AG09319 (cell line): ENCODE measurements at places on chromosomes 11 and 22.

DNA sequence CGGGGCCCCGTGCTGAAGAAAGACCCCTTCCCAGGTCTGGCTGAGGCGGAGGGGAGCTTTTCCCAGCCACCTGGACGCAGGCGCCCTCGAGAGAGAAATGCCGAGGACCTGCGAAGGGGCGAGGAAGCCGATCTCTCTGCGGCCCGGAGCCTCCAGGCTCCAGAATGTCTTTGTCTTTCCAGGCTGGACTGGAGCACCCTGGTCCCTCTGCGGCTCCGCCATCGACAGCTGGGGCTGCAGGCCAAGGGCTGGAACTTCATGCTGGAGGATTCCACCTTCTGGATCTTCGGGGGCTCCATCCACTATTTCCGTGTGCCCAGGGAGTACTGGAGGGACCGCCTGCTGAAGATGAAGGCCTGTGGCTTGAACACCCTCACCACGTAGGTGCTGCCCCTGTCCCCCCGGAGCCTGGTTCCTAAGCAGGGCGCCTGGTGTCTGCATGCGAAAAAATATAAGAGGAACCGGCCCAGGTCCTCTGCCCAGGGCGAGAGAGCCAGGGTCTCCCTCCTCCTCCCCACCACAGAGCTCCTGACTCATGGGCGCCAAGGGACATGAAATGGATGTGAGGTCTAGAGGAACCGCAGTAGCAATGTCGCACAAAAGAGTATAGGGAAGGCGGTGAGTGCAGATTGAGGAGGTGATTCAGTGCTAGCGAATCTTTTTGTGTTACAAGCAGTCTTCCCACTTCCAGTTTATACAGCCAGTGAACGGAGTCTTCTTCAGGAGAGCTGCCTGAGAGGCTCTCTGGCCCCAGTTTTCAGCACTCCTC is 11.0 kb downstream of the GLB1L2 start:
- no peak for DNase-seq

DNA sequence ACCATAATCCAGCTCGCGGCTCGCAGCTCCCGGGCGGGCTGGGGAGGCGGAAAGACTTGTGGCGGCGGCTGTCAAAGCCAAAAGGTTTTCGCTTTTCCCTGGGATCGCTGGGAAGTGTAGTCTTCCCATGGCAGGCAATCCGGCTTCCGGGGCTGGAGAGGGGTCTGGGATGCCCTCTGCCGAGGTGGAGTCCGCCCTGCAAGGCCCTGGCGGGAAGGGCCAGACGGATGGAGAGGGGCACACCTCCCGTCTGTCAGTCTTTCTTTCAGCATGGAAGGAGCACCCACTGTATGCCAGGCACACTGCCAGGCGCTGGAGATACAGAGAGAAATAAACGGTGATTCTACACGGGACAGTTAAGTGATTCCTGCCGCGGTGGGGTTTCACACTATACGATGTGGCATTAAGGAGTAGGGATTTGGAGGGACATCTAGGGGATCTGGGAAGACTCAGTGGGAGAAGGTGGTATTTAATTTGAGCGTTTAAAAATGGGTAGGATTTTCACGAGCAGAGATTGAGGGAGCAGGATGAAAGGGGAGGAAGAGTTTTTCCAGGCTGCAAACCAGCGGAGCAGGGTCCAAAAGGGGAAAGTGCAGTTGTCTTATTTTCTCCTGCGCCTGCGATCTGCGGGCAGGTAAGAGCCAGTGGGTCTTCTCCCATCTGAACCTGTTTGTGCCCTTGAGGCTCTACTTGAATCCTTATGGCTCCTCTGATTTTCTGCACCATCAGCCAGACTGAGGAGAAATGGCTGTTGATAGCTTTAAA is at the start of gene BACE1:
Gene BACE1, minus strand, starts transcription at position 60 of the 765 bp plus-strand sequence. CDS start 461 bp downstream, outside the sequence.
- DNase-seq = peak; percentile 56

- no peak for DNase-seq
These were observed 682 bp downstream of the ATM start for GRCh38 chr11:108223348-108224149.

GRCh38 chr22:50605613-50606074 is 5.1 kb downstream of the MAPK8IP2 start:
- no peak for DNase-seq

DNA sequence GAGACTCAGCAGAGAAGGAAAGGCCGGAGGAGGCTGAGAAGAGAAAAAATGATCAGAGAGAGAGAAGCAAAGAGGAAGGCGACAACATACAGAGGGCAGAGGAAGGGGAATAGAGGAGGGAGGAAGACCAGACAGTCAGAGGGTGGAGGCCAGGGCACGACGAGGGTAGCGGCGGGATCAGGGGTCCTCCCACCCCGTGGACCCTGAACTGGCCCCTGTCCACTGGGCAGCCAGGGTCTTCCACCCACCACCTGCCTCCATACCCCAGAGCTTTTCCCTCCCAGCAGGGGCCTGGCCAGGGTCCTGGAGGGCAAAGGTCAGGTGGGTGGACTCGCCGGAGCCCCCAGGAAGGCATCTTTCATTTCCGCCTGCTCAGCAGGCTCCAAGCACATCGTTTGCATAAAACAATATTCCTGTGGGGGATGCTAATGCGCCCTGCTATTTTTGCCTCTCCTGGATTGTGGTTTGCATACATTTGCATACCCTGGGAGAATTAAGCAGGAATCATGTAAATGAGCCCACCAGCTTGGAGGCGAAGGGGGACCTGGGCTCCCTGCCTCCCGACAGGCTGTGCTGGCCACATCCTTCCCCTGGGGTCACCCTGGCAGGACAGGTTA is 394.1 kb downstream of the MN1 start:
- no peak for DNase-seq

- no peak for DNase-seq
These were observed 4.9 kb upstream of the BARX2 start for GRCh38 chr11:129370715-129371114.

- DNase-seq = no peak
These were observed 11.4 kb downstream of the ALG12 start for GRCh38 chr22:49906799-49907290.

GRCh38 chr22:43252319-43252718 is 65.4 kb upstream of the TTLL12 start:
- no peak for DNase-seq

- DNase-seq = no peak
These were observed 95.7 kb downstream of the TEAD1 start for GRCh38 chr11:12769834-12770345.

GRCh38 chr11:84224042-84224441 is 937.9 kb upstream of the CCDC90B start:
- no peak for DNase-seq

DNA sequence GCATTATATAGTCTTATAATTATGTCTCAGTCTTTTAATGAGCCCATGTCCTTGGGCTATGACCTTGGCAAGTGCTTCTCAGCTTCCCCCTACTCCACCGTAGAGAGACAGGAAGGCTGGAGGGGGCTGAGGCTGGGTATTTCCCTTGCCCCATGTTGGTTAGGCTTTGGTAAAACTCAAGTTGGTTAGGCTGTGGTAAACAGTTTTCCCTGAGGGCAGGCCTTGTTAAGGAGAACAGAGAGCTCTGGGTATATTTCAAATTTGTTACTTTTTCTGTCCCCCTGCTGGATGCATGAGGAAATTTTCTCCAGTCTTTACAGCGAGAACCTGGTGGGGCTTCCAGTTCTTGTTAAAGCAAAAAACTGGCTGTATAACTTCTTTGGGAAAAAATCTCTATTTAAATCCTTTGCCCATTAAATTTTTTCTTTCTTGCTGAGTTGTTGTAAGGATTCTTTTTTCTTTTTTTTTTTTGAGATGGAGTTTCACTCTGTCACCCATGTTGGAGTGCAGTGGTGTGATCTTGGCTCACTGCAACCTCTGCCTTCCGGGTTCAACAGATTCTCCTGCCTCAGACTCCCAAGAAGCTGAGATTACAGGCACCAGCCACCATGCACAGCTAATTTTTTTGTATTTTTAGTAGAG is 12.2 kb upstream of the DCHS1 start:
- DNase-seq = no peak

DNA sequence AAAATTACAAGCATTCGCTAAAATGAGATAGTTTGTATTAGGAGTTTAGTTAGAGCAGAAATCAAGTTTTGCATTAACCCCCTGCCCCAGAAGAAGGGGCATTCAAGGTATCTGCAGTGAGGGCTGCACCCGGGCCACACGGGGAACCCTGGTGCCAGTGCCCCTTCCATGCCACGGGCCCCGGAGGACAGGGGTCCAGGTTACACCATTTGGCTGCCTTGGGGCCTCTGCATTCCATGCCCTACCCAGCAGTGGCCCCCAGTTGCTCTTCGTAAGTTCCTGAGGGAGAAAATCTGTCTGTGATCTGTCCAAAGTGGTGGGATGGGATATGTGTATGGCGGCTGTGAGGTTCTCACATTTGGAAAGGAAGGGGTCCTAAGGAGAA is 16.8 kb upstream of the PANX2 start:
- DNase-seq = no peak

DNA sequence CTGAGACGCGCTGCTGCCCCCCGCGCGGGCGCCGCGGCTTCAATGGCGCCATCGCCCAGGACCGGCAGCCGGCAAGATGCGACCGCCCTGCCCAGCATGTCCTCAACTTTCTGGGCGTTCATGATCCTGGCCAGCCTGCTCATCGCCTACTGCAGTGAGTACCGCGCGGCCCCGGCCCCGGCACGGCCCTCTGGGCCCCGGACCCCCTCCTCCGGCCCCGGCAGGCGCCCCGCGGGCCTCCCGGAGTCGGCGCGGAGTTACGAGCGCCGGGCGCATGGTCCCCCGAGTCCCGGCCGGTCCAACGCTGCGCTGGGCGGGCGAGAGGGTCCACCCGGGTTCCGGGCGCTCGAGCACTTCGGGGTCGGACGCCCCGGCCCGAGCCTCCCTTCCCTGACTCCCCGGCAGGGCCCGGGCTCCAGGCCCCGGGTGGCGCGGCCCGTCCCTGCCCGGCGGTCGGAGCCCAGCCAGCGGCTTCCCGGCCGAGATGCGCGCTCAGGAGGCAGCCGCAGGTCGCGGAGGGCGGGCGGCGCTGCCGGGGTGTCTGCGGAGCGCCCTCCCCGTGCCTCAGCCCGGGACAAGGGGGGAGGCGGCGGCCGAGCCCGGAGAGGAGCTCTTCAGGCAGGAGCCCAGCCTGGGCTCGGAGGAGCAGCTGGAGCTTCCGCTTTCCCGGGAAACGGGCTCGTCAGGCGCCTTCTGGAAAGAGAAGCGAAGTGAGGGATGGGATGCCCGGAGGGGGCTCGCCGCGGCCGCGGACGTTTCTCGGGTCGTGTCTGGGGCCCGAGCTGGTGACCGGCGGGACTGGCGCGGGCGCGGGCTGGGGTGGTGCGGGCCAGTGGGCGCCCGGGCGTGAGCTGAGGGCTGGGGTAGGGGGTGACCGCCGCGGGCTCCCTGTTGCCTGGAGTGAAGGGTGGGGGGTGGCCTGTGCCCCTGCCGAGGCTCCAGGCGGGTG is 1337.8 kb downstream of the BRD1 start:
- no peak for DNase-seq

- no peak for DNase-seq
These were observed 74.9 kb downstream of the MORC2 start for GRCh38 chr22:30893434-30894370.

GRCh38 chr11:60241786-60242185 is 1.2 kb downstream of the MS4A4E start:
- no peak for DNase-seq

GRCh38 chr11:102971766-102972165 is 16.2 kb upstream of the MMP13 start:
- DNase-seq = peak; percentile 89

DNA sequence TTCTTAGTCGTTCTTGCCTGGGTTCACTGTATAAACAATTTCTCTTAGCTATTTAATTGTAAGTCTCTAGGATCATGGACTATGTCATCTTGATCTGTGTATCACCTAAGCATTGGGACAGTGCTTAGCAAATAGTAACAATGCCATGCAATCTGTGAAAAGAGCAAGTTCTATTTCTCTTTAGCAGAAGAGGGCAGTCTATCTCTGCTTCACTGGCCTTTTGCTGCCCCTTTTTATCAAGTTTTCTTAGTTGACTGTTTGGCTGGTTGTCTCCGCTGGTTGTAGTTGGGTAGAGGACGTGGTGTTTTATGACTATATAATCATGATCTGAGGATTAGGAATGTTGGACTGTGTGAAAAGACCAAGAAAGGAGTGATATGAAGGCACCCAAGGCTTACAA is 315.0 kb downstream of the JRKL start:
- DNase-seq = no peak
